ENCODE measurements at places on chromosomes 16 and 17.

DNA sequence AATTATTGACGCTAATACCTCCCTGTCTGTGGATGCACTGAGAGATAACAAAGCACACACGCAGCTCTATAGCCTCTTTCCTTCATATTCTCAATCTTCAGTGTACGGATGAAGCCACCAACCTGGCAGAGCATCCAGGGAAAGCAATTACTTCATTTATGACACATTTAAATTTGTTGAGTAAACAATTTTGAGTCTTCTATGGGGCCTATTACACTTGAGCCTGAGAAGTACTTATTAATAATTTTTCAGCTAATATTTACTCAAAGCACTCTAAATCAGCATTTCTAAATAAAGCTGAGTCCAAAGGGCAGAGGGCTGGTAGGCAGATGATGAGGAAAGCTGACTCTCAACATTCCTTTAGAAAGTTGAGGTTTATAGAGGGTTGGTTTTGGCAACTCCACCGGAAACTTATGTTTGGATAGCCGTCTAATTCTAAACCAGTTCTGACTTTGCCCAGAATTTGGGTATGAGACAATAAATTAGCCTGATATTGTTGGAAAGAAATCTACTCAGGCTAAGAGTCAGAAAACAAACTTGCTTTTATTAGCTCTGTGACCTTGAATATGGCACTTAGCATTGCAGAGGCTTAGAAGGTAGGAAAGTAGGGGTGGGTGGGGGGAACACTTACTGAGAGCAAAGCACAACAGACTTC, 643.5 kb downstream of the CDH11 start:
- DNase-seq = no peak

GRCh38 chr16:66295213-66295612, 71.3 kb upstream of the CDH5 start:
- DNase-seq = no peak

DNA sequence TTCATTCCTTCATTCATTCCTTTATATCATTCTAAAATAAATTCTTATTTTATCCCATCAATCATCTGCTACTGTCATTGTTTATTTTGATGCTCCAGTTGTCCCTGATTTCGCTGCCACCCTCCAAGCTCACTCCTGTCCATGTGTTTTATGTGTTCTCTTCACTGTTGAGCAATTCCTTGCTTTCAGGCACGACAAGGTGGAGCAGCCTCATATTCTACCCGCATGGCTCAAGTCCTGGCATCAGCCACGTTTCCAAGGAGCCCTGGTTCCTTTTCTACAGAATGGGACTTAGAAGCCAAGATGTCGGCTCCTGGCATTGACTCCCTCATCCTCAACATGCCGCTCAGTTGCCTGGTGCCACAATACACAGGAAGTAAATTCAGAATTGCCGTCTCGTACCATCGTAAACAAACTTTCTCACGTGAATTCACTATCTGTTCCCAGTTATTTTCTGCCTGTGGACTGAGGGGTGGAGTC, 139.0 kb downstream of the RPTOR start:
- no peak for DNase-seq

DNA sequence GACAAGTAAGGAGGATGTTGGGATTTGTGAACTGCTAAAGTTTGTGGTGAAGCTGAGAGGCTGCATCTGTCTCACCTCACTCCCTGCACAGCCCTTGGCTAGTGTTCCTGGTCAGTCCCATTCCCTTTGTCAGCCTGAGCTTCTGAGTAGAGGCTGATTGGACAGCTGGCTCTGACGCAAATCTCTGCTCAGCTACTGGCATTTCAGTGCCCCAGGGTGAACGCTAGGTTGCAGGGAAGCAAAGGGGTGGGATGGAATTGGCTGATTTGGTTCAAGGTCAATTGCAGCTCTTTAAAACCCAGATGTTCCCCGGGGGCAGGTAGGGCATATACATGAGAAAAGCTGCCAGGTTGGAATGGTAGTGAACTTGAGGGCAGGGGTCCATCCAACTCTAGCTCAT, 23.1 kb upstream of the CNOT1 start:
- no peak for DNase-seq

DNA sequence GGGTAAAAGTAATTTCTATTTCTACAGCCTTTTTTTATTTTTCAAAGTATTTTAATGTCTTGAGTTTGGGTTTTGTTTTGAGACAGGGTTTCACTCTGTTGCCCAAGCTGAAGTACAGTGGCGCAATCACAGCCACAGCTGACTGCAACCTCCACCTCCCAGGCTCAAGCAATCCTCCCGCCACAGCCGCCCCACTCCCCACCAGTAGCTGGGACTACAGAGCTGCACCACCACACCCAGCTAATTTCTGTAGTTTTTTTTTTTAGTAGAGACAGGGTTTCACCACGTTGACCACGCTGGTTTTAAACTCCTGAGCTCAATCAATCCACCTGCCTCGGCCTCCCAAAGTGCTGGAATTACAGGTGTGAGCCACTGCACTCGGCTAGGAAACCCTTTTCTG, 44.0 kb downstream of the TUBD1 start:
- no peak for DNase-seq

DNA sequence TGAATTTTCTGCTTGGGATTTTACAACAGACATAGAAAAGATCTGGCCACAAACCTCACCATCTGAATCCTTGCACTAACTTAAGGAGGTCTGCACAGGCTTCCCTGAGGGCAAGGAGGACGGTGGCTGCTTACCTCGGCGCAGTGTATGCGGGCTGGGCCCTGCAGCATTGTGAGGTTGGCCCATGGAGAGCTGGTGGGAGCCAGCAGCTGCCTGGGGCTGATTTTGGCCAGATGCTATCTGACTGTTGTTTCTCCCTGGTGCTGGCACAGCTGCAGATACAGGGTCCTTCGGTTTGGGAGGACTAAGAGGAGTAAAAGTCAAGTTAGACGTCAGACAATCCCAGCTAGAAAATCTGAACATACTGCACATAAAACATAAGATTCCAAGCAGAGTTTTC, 79.8 kb downstream of the ARHGAP17 start:
- DNase-seq = no peak

DNA sequence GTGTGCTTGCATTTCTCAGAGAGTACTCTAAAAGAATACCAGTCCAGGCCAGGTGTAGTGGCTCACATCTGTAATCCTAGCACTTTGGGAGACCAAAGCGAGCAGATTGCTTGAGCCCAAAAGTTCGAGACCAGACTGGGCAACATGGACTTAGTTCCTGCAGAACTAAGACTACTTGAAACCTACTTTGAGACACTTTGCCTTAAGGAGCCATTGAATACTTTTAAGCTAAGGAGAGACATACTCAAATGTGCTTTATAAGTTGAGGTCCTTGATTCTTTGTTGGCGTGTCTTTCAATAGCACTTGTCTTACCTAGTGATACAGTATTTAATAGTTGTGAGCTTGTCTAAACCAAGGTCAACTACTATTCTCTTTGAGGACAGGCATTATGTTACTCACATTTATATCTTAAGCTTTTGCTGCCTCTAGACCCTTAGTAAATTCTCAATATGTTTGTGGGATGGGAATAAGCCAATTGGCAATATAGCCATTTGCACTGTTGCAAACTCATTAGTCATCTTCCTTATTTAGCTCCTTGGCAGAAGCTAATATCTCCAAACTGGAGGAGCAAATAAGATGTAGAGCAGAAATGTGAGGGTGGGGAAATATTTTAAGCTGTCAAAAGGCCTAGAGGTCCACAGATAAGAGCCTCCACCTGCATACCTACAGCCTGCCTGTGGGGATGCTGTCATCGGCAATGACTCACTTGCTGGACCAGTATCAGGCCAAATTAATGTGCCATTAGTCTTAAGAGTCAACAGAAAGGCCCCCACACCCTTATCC, 16.3 kb downstream of the SCPEP1 start:
- DNase-seq = no peak

DNA sequence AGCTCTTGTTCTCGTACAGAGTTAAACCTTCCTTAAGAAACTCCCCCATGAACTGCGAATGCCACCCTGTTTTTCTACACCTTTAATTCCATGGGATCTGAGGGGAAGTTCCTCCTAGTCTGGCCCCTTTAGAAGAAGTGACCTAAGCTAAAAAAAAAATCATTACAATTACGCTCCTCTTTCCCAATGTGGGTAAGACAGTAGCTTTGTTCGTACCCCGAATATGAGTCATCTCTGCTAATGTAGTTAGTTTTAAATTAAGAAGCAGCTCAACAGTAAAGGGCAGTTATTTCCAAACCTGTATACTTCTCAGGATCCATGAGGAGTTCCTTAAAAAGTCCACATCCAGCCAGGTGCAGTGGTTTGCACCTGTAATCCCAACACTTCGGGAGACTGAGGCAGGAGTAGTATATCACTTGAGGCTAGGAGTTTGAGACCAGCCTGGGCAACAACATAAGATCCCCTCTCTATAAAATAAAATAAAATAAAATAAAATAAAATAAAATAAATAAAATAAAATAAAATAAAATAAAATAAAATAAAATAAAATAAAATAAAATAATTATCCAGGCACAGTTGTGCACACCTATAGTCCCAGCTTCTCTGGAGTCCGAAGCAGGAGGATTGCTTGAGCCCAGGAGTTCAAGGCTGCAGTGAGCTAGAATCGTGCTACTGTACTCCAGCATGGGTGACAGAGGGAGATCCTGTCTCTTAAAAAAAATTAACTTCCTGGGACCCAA, 26.1 kb downstream of the RCVRN start:
- DNase-seq = no peak
